ENCODE measurements at places on chromosomes 12 and 14. TPM values are rescaled to one million over a fixed set of nuclear protein-coding genes. Genes with fewer than 3 reads are reported as not detected.

The PTPRQ gene
- 0.66 TPM for total RNA-seq

DNA sequence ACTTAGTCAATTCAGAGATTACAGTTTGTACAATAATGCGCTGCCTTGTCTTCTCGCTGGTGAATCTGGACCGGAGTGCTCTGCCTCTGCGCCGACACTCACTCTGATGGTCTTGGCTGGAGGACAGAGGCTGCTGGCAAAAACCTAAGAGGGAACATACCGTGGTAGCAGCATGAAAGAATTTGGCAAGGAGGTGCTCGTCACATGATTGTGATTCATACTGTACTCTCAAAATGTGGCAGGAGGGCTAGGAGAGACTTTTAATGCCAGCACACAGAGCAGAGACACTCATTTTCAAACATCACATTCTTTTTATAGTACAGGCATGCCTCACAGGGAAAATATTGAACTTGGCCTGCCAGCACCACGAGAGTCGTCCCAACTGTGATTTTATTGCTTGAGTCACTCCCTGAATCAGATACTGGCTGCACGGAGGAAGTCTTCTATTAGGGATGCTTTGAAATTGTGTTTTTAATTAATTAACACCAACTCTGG is 67.8 kb downstream of the HMGA2 start:
- peak overlapping the region; percentile 4 for H3K4me3 ChIP-seq
- DNase-seq = peak; percentile 75
- no peaks in the 10 kb centered on the region for H3K27me3 ChIP-seq
- no peaks in the 10 kb centered on the region for H3K36me3 ChIP-seq
- H3K27ac ChIP-seq = peak overlapping the region; percentile 64

DNA sequence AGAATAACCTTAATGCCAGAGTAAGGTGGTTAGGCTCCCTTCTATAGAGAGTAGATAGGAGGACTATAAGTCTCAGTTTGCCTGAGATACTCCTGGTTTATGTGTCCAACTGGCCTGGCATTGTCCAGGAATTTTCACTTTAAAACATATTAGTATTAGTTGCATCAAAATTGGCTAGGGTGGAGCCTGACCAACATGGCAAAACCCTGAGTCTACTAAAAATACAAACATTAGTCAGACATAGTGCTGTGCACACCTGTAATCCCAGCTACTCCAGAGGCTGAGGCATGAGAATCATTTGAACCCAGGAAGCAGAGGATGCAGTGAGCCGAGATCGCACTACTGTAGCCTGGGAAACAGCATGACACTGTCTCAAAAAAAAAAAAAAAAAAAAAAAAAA is 11.9 kb downstream of the WDHD1 start:
- no peak overlapping the region for H3K4me3 ChIP-seq
- H3K27ac ChIP-seq = no peak overlapping the region
- no peaks in the 10 kb centered on the region for H3K4me1 ChIP-seq

DNA sequence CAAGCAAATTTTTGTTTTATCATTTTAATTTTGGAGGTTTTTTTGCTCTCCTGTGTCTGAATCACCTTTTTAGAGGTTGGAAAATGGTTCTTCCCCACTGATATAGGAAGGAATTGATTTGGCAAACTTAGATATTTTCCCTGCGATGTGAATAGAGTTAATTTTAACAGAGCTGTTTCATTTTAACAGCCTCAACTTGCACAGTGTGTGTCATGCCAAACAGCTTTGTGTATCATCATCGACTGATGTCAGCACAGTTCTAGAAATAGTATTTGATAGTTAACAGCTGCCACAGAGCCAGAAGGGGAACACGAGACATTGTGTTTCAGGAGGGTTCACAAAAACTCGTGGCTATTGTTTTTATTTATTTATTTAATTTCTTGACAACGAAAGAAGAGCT is 243.1 kb upstream of the FOXN3 start:
- DNase-seq = no peak
- H3K27ac ChIP-seq = no peak overlapping the region
- H3K27me3 ChIP-seq = no peaks in the 10 kb centered on the region
- no peak overlapping the region for H3K4me3 ChIP-seq

- no peak for DNase-seq
- H3K27me3 ChIP-seq = no peaks in the 10 kb centered on the region
- H3K36me3 ChIP-seq = no peaks in the 10 kb centered on the region
- H3K4me1 ChIP-seq = no peaks in the 10 kb centered on the region
Observed at GRCh38 chr12:24561882-24562770, 386.8 kb downstream of the BCAT1 start.

DNA sequence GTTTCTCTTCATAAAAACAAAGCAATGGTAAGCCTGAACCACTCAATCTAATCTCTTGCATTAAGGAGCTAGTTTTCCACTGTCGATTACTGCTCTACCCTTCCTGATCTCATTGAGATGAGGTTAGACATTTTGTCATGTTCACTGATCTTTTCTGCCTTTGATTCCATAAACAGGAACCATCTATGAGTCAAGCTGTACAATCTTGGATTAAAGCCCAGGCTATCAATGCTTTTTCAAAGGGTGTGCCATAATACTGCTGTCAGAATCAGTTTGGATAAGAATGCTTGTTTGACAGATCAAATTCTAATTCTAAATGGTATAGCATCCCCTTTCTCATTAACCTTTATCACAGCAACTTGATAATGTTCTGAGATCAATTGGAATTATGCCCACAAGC is 16.1 kb downstream of the GRIP1 start:
- no peak overlapping the region for H3K27ac ChIP-seq
- no peaks in the 10 kb centered on the region for H3K4me1 ChIP-seq
- no peaks in the 10 kb centered on the region for H3K27me3 ChIP-seq
- no peak for DNase-seq
- H3K36me3 ChIP-seq = no peaks in the 10 kb centered on the region

- no peaks in the 10 kb centered on the region for H3K27me3 ChIP-seq
- no peaks in the 10 kb centered on the region for H3K36me3 ChIP-seq
- no peaks in the 10 kb centered on the region for H3K4me1 ChIP-seq
- no peak for DNase-seq
- H3K4me3 ChIP-seq = no peak overlapping the region
- H3K27ac ChIP-seq = no peak overlapping the region
Observed at GRCh38 chr14:94119071-94119470, 8.5 kb downstream of the IFI27 start.

The PLEKHD1 gene
- 2.3 TPM for total RNA-seq

The CLEC9A gene
- not detected for total RNA-seq

GRCh38 chr14:70964492-70964891 is 57.2 kb downstream of the PCNX1 start:
- H3K36me3 ChIP-seq = no peaks in the 10 kb centered on the region
- H3K27ac ChIP-seq = no peak overlapping the region
- H3K27me3 ChIP-seq = no peaks in the 10 kb centered on the region
- H3K4me1 ChIP-seq = no peaks in the 10 kb centered on the region

- no peak overlapping the region for H3K27ac ChIP-seq
- peaks cover 19% of the 10 kb centered on the region for H3K36me3 ChIP-seq
- H3K4me1 ChIP-seq = peaks cover 24% of the 10 kb centered on the region
- DNase-seq = no peak
- no peaks in the 10 kb centered on the region for H3K27me3 ChIP-seq
Observed at GRCh38 chr12:49052451-49053208, 8.0 kb downstream of the KMT2D start.

- no peaks in the 10 kb centered on the region for H3K36me3 ChIP-seq
- no peaks in the 10 kb centered on the region for H3K27me3 ChIP-seq
- no peak for DNase-seq
- H3K27ac ChIP-seq = no peak overlapping the region
- H3K4me1 ChIP-seq = no peaks in the 10 kb centered on the region
Observed at GRCh38 chr12:52313461-52313860, 7.7 kb downstream of the KRT83 start.

GRCh38 chr14:89445273-89445973 is 28.4 kb upstream of the FOXN3 start:
- no peak overlapping the region for H3K4me3 ChIP-seq
- H3K4me1 ChIP-seq = no peaks in the 10 kb centered on the region
- no peaks in the 10 kb centered on the region for H3K27me3 ChIP-seq
- H3K27ac ChIP-seq = no peak overlapping the region
- no peak for DNase-seq

- H3K4me3 ChIP-seq = no peak overlapping the region
- H3K36me3 ChIP-seq = no peaks in the 10 kb centered on the region
- peak overlapping the region; percentile 20 for H3K27ac ChIP-seq
- DNase-seq = no peak
Observed at GRCh38 chr12:95262808-95263207, 45.2 kb downstream of the VEZT start.

The PTPN6 gene
- total RNA-seq = 14.7 TPM

The SDS gene
- total RNA-seq = 0.66 TPM

DNA sequence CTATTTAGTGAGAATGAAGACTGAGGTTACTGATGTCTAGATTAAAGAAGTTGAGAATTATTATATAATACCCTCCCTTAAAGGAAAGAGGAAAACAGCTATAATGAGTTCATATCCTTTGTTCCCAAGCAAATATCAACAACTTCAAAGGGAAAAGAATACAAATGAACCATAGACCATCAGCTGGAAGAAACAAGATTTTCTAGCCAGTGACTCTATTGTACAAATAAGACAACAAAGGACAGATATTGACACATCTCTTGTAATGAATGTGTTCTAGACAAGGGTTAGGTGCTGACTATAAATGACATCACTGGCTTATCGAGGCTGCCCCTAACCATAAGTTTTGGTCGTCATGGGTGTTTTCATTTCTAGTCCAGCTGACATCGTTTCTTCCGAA is 48.2 kb downstream of the SLC38A4 start:
- no peaks in the 10 kb centered on the region for H3K27me3 ChIP-seq
- no peak for DNase-seq
- H3K4me3 ChIP-seq = no peak overlapping the region
- H3K4me1 ChIP-seq = no peaks in the 10 kb centered on the region
- no peaks in the 10 kb centered on the region for H3K36me3 ChIP-seq

The PAPLN gene
- 29.9 TPM for total RNA-seq

- no peaks in the 10 kb centered on the region for H3K27me3 ChIP-seq
- H3K27ac ChIP-seq = no peak overlapping the region
- no peaks in the 10 kb centered on the region for H3K4me1 ChIP-seq
- H3K4me3 ChIP-seq = no peak overlapping the region
Observed at GRCh38 chr12:43291516-43291915, 260.5 kb downstream of the ADAMTS20 start.

- DNase-seq = no peak
- H3K4me3 ChIP-seq = no peak overlapping the region
- H3K27me3 ChIP-seq = no peaks in the 10 kb centered on the region
Observed at GRCh38 chr14:22434901-22435550, 154.0 kb downstream of the DAD1 start.

- H3K4me1 ChIP-seq = no peaks in the 10 kb centered on the region
- H3K27ac ChIP-seq = no peak overlapping the region
- no peaks in the 10 kb centered on the region for H3K36me3 ChIP-seq
- DNase-seq = no peak
- no peak overlapping the region for H3K4me3 ChIP-seq
Observed at GRCh38 chr12:70787612-70788011, 132.9 kb downstream of the PTPRR start.

The GXYLT1 gene
- 18.0 TPM for total RNA-seq

The BAG5 gene
- total RNA-seq = 38.5 TPM

- H3K36me3 ChIP-seq = no peaks in the 10 kb centered on the region
- no peak overlapping the region for H3K4me3 ChIP-seq
- H3K27me3 ChIP-seq = no peaks in the 10 kb centered on the region
- H3K4me1 ChIP-seq = no peaks in the 10 kb centered on the region
Observed at GRCh38 chr14:61602733-61603077, 92.6 kb upstream of the HIF1A start.

The TCL1B gene
- total RNA-seq = not detected

DNA sequence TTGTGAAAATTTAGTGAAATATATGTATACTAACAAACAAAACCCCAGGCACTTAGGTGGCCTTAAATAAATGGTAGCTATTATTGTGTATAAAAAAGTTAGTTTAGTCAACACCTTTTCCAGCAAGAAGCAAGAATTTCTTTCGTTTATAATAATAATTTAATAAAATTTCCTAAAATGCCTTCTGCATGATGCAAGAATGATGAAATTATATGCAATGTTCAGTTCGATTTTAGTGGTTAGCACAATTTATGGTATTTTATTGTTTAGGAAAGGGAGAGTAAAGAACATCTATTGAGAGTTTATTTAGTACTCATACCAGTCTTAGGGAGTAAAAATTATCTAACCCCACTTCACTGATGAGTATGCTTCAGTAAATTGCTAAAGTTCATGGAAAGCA is 290.8 kb downstream of the APAF1 start:
- no peak overlapping the region for H3K4me3 ChIP-seq
- H3K27ac ChIP-seq = no peak overlapping the region
- no peak for DNase-seq
- no peaks in the 10 kb centered on the region for H3K27me3 ChIP-seq
- H3K4me1 ChIP-seq = no peaks in the 10 kb centered on the region

The WIF1 gene
- total RNA-seq = not detected

The KCNH3 gene
- 0.66 TPM for total RNA-seq

GRCh38 chr12:50062728-50063460 is 5.5 kb downstream of the ASIC1 start:
- no peak overlapping the region for H3K27ac ChIP-seq
- DNase-seq = no peak
- H3K4me3 ChIP-seq = no peak overlapping the region
- H3K36me3 ChIP-seq = no peaks in the 10 kb centered on the region
- H3K4me1 ChIP-seq = peaks cover 3% of the 10 kb centered on the region

DNA sequence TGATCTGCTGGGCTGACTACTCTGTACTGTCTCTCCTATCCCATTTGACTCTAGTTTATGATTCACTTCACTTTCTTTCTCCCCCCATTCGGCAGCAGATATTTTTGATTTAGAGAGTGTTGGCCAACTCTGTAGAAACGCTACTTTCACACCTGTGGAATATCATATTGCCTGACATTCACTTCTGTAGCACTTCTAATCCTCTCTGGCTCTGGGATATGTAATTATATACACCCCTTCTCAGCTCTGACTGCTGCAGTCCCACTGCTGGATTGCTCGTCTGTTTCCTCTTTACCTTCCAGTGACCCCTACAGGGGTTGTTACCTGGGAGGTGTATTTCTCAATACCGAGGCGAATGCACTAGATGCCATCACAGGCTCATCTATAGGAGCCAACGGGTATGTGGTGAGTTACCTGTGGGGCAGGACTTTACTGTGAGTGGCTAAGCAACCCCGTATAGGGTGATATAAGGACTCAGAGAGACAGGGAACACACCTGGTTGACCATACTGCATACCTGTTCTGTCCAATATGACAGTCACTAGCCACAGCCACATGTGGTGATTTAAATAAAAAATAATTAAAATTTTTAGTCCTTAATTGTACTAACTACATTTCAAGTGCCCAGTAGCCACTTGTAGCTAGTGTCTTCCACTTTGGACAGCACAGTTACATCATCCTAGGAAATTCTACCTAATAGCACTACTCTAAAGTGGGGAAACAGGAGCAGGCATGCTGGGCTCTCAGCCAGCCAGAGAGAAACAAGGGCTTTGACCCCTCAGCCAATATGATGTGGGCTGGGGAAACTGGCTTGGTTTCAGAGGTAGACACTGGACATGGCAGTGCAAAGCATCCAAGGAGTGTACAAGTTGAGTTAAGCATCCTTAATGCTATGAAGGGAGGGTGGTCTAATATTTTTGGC is 95.0 kb downstream of the C12orf75 start:
- DNase-seq = no peak
- H3K27me3 ChIP-seq = no peaks in the 10 kb centered on the region
- no peak overlapping the region for H3K27ac ChIP-seq
- H3K4me1 ChIP-seq = no peaks in the 10 kb centered on the region

- no peaks in the 10 kb centered on the region for H3K4me1 ChIP-seq
- H3K27me3 ChIP-seq = no peaks in the 10 kb centered on the region
- H3K36me3 ChIP-seq = no peaks in the 10 kb centered on the region
- no peak overlapping the region for H3K4me3 ChIP-seq
- H3K27ac ChIP-seq = peak overlapping the region; percentile 80
- no peak for DNase-seq
Observed at GRCh38 chr14:103199124-103199523, 75.9 kb downstream of the TNFAIP2 start.

The FITM1 gene
- total RNA-seq = 1.6 TPM

All from breast epithelium (tissue), 4 donors.